OCI-LY7 (cell line): ENCODE measurements at places on chromosomes 2 and 18. TPM values are rescaled to one million over a fixed set of nuclear protein-coding genes. Genes with fewer than 3 reads are reported as not detected.

- no peak for DNase-seq
Measured at GRCh38 chr2:200041639-200042038, 86.3 kb downstream of the MAIP1 start.

- DNase-seq, result no peak
Measured at GRCh38 chr2:19710230-19710629, 191.6 kb downstream of the TTC32 start.

ST8SIA3 gene
- not detected in 2 replicates for total RNA-seq

TYW5 gene
- total RNA-seq, result 7.7 and 8.9 TPM in 2 replicates

DNA sequence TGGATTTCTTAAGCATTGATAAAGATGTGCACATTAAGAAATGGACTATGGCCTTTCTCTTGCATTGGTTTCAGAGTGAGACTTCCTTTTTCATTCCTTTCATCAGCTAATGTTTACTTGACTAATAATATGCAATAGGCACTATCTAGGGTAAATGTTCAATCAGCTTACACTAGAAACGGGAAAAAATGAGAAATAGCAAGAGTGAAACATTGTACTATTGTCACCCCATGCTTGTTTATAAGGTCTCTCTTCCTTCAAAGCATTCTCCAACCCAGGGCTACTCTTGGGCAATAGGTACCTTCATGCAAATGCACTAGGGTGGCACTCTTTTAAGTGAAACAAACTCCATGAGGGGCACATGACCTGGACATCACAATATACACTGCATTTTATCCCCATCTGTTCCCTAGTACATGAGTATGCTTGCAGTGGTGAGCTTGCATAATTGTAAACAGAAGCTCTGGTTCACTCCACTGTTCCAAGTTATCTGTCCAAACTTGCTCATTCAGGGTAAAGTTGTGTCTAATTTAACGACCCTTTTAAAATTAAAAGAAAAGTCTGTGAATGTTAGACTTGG, 402.3 kb downstream of the ERBB4 start:
- no peak for DNase-seq

- no peak for DNase-seq
Measured at GRCh38 chr2:203490391-203490790, 44.7 kb downstream of the RAPH1 start.

DCDC2C gene
- not detected in 2 replicates for total RNA-seq

GRCh38 chr2:109212836-109213563, 84.0 kb downstream of the SH3RF3 start:
- DNase-seq, result no peak
